Metanephros (tissue), 2 donors: ENCODE measurements at places on chromosomes 5 and 9. TPM values are rescaled to one million over a fixed set of nuclear protein-coding genes. Genes with fewer than 3 reads are reported as not detected.

Gene ACOT12
- total RNA-seq = 1.3 TPM

Gene TMOD1
- total RNA-seq = 17.2 TPM

Gene IL5
- total RNA-seq = not detected

Gene TLX3
- total RNA-seq = not detected

Gene PTPDC1
- 16.9 TPM for total RNA-seq

Gene C7
- total RNA-seq = 392 TPM

Gene IFNA13
- not detected for total RNA-seq

Gene FBN2
- total RNA-seq = 144 TPM

Gene FGF10
- total RNA-seq = 10.9 TPM

Gene FKTN
- 17.0 TPM for total RNA-seq

Gene SMIM3
- total RNA-seq = 25.2 TPM

Gene CDH9
- total RNA-seq = 10.2 TPM

Gene MORN5
- total RNA-seq = 1.6 TPM

Gene SLC1A3
- 5.2 TPM for total RNA-seq

Gene EEIG1
- 14.0 TPM for total RNA-seq

Gene TRAF2
- total RNA-seq = 18.9 TPM

Gene FLT4
- total RNA-seq = 39.1 TPM

Gene IRX4
- 0.23 TPM for total RNA-seq

Gene SLC6A3
- total RNA-seq = 0.41 TPM

Gene SLC46A2
- total RNA-seq = 0.64 TPM

Gene RNF183
- 3.1 TPM for total RNA-seq

Gene F12
- 0.29 TPM for total RNA-seq

Gene HMCN2
- 5.9 TPM for total RNA-seq

Gene SCAI
- total RNA-seq = 21.7 TPM

Gene ACTBL2
- total RNA-seq = not detected

Gene IFNA6
- total RNA-seq = not detected

Gene RGMB
- total RNA-seq = 26.4 TPM

Gene SPATA31D4
- not detected for total RNA-seq

Gene FST
- total RNA-seq = 15.9 TPM

Gene QRFP
- total RNA-seq = not detected

Gene PCAT7
- total RNA-seq = 0.06 TPM

Gene ZNF483
- 14.8 TPM for total RNA-seq
